ENCODE measurements at places on chromosomes 5 and 9.

- no peak for DNase-seq
Measured at GRCh38 chr5:86118542-86118941, 499.2 kb upstream of the COX7C start.

GRCh38 chr5:538801-539468 lies 14.7 kb upstream of the SLC9A3 start:
- DNase-seq: peak; percentile 7

DNA sequence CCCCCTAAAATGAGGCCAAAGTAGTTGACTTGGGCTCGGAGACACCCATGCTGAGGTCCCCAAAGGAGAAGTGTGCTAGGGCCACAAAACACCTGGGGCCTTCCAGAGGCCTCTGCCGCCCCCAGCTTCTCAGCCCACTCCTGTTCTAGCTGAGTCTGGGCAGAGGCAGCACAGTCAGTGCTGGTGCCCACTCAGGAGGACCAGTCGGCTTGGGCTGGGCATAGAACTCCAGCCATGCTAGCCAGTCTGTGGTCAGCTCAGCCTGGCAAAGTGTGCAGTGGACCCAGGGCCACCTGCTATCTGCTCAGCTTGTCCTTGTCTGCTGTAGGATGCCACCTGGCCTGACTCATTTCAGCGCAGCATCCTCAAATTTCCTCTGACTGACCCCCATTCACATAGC lies 254.6 kb downstream of the FSTL4 start:
- DNase-seq: no peak

DNA sequence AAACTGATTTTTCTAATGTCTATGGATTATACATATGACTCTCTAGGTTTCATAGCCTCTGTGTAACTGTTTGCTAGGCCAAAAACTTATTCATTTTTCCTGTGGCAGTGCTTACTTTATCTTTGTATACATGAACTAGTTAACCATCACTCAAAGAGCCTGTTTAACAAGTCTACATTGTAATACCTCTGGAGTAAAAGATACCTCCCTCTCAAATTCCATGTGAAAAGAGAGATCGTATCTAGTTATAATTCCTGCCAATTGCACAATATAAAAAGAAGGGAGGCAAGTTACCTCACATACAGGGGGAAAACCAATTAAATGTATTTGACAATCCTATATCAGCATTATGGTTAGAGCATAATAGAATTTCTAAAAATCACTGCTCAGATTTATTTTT lies 271.9 kb upstream of the ST8SIA4 start:
- DNase-seq: no peak

GRCh38 chr9:88803546-88804253 lies 187.6 kb upstream of the S1PR3 start:
- peak; percentile 49 for DNase-seq

GRCh38 chr5:78243639-78244038 lies 50.9 kb downstream of the AP3B1 start:
- DNase-seq: peak; percentile 38

DNA sequence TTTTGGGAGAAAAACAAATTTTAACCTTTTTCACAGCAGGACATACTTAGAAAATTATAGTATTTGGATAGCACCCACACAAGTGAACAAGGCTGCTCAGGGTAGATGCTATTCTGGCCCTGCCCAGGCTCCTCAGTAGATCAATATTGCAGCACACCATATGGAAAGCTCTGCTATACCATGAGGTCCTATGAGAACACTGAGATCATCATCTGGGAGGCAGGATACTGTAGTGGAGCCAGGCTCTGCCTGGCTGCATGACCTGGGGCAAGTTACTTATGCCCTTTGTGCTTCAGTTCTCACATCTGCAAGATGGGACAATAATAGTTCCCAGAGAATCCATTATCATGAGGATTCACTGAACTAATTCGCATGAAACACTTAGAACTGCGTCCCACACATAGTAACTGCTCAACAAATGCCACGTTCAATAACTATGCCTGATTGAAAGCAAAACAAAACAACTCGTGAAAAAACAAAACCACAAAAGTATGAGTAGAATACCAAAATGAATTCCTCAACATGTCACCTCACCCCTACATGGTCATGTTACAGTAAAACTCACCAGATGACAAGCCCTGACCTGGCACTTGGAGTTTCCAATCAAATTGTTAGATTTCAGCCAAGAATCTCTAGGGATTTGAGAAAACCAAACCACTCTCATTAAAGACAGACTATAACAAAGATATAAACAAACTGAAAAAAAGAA lies 31.9 kb downstream of the ARSB start:
- DNase-seq: no peak

DNA sequence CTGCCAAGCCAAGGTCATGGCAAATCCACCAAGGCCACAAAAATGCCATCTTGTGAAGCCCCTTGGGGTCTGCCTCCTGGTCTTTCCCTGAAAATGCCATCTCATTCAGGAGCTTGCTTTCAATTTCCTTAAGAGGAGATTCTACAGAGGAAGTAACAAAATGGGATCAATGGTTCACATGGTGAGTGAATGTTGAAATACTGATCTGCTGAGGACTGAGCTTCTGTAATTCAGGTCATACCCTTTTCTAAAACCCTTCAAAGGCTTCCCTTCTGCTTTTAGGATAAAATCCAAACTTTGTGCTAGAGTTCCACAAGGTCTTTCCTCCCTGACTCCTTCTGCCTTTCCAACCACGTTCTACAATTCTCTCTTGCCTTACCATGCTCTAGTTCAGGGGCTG lies 24.7 kb upstream of the NR3C1 start:
- DNase-seq: no peak

GRCh38 chr9:109597496-109597895 lies 99.4 kb upstream of the PTPN3 start:
- no peak for DNase-seq

Data from BE2C (cell line).